ENCODE measurements at places on chromosomes 5 and 9. TPM values are rescaled to one million over a fixed set of nuclear protein-coding genes. Genes with fewer than 3 reads are reported as not detected.

The C9orf40 gene
- total RNA-seq, result 23.1 TPM

The KIF4B gene
- total RNA-seq, result not detected

The SPARC gene
- total RNA-seq, result not detected

The CENPK gene
- total RNA-seq, result 70.5 TPM

The SNAPC4 gene
- total RNA-seq, result 10.9 TPM

The C9 gene
- not detected for total RNA-seq

The CCDC180 gene
- 2.5 TPM for total RNA-seq

DNA sequence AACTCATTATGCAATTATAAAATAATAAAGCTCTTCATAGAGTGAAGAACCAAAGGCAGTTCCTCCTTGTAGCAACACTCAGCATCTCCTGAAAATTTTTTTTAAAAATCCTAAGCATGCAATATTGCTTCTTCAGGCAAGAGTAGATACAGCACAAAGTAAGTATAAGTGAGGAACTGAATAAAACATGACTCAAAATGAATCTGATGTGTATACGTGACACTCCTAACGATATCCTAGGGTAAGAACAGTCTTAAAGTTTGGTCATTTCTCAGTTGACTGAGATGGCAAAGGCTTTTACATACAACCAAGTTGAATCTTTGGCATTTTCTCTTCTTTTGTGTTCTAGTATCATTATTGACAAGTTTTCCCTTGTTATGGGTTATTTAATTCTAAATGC lies 41.1 kb upstream of the AOPEP start:
- H3K27me3 ChIP-seq, result peaks cover 12% of the 10 kb centered on the region
- H3K27ac ChIP-seq, result no peak overlapping the region
- H3K4me1 ChIP-seq, result peaks cover 7% of the 10 kb centered on the region
- H3K36me3 ChIP-seq, result no peaks in the 10 kb centered on the region
- DNase-seq, result no peak
- H3K4me3 ChIP-seq, result no peak overlapping the region

GRCh38 chr5:58201922-58202648 lies 257.8 kb downstream of the PLK2 start:
- H3K27ac ChIP-seq, result no peak overlapping the region
- peaks cover 6% of the 10 kb centered on the region for H3K27me3 ChIP-seq
- H3K4me3 ChIP-seq, result no peak overlapping the region
- no peaks in the 10 kb centered on the region for H3K4me1 ChIP-seq
- H3K36me3 ChIP-seq, result no peaks in the 10 kb centered on the region
- DNase-seq, result no peak

DNA sequence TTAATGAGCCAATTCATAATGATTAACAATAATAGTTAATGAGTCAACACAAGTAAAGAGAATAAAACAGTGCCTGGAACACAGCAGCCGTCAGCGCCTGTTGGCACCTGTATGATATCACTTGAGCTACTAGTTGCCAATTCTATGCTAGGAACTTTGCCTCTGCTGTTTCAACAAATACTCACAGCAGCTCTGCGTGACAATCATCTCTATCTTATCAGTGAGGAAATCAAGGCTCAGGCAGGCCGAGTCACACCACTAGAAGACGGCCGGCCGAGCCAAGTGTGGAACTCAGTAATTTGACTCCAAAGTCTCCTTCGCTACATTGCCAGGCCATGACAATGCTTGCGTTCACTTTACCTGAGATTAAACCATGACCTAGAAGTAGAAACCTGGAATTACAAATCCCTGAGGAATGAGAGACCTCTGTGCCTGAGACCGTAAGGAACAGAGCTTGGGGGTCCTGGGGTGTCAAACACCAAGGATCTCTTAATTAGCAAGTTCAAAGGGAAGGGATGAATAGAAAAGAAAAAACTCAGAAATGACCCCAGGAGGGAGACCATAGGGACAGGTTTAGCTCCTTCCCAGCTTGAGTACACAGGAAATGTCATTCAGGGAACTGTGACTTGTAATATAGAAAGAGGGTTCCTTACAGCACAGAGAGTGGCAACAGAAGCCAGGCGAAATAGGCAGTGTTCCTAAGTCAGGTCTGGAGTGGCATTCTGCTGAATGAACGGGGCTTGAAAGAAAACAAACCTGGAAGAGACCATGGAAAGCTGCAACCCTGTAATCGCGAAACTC lies 109.1 kb downstream of the SUSD1 start:
- no peak overlapping the region for H3K4me3 ChIP-seq
- peaks cover 2% of the 10 kb centered on the region for H3K36me3 ChIP-seq
- peaks cover 11% of the 10 kb centered on the region for H3K4me1 ChIP-seq
- no peaks in the 10 kb centered on the region for H3K27me3 ChIP-seq
- H3K27ac ChIP-seq, result no peak overlapping the region
- no peak for DNase-seq

DNA sequence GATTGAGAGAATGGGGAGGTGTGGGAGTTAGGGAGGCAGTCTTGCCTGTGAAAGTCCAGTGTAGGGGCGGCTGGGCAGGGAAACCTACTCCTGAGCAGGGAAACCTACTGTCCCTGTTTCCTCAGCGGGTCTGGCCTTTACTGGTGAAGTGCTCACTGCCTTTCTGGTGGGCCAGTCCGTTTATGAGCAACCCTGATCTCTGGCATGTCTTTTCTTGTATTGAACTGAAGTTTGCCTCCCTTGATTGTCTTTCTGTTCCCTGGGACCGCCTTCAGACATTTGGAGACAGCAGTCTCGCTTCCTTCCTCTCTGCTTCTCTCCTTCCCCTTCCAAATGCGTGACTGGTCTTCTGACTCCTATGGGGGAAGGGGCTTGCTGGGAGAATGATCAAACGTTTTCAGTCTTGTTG lies 2.9 kb downstream of the SNX18 start:
- H3K27me3 ChIP-seq, result peaks cover 14% of the 10 kb centered on the region
- H3K36me3 ChIP-seq, result no peaks in the 10 kb centered on the region
- no peak overlapping the region for H3K27ac ChIP-seq
- DNase-seq, result no peak
- H3K4me1 ChIP-seq, result peaks cover 68% of the 10 kb centered on the region
- peak overlapping the region; percentile 89 for H3K4me3 ChIP-seq

- peaks cover 2% of the 10 kb centered on the region for H3K36me3 ChIP-seq
- no peak for DNase-seq
- peaks cover 20% of the 10 kb centered on the region for H3K27me3 ChIP-seq
Measured at GRCh38 chr9:96858670-96859069, 4.4 kb upstream of the ZNF782 start.

- no peaks in the 10 kb centered on the region for H3K27me3 ChIP-seq
Measured at GRCh38 chr9:95907794-95908193, 32.3 kb downstream of the ERCC6L2 start.

GRCh38 chr5:178667688-178668087 lies 40.8 kb upstream of the CLK4 start:
- peaks cover 5% of the 10 kb centered on the region for H3K4me1 ChIP-seq
- H3K4me3 ChIP-seq, result no peak overlapping the region

DNA sequence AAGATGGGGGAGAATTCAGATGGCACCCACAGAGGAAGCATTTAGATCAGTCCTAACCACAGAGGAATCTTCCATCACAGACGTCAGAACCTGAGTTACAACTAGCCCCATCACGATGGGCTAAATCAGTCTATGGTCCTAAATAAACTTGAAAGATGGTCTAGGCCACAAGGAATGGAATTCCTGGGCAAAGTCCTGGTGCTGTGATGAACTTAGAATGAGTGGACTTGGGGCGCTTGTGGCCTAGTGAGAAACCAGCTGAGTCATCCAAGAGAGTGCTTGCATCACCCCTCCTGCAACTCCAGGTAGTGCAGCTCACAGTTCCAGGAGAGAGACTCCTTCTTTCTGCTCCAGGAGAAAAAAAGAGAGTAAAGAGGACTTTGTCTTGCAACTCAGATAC lies 722.9 kb upstream of the RGMB start:
- no peaks in the 10 kb centered on the region for H3K27me3 ChIP-seq
- DNase-seq, result no peak
- no peaks in the 10 kb centered on the region for H3K4me1 ChIP-seq
- H3K4me3 ChIP-seq, result no peak overlapping the region
- no peak overlapping the region for H3K27ac ChIP-seq

GRCh38 chr9:138112090-138112748 lies 234.6 kb downstream of the CACNA1B start:
- DNase-seq, result no peak
- no peak overlapping the region for H3K27ac ChIP-seq
- H3K4me3 ChIP-seq, result no peak overlapping the region
- no peaks in the 10 kb centered on the region for H3K4me1 ChIP-seq

DNA sequence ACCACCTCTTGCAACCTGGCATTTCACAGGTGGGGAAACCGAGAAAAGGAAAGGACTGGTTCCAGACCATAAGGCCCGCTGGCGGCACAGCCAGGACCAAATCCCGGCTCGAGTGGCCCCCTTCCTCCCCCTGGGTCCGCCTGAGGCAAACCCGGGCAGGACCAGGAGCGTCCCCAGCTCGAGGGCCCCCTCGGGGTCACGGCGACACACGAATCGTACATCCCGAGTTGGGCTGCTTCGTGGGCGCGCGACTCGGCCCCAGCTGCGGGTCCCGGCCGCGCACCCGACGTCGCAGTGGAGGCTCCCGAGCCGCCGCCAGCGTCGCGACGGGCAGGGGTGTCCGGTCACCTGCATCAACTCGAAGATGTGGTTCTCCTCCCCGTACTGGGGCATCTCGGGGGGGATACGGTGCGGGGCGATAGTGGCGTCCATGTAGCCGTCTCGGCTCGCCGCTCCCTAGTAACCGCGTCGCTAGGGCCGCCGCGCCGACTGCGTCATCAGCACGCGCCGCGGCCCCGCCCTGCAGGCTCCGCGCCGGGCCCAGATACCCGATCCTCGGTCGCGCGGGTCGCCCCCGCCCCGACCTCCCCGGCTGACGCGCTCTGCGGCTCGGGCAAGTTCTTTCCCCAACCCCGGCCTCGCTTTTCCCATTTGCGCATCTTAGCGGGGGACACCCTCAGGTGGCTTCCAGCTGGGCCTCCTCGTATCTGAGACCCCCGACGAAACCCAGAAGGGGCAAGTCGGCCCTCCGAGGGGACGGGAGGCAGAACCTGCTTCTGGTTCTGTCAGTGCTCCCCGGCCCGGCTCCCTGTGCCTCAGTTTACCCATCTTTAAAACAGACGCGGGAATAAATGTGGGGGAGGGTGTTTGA lies at the start of gene AK8:
TSS of gene AK8 (minus strand) at position 461 of the 871 bp plus-strand sequence. CDS start at position 432, 29 bp downstream.
- no peaks in the 10 kb centered on the region for H3K36me3 ChIP-seq
- H3K27me3 ChIP-seq, result peaks cover 6% of the 10 kb centered on the region
- H3K27ac ChIP-seq, result peak within 1 kb of the TSS; percentile 79
- peak within 1 kb of the TSS; percentile 81 for H3K4me3 ChIP-seq
- H3K4me1 ChIP-seq, result peaks cover 36% of the 10 kb centered on the region

- H3K27me3 ChIP-seq, result peaks cover 20% of the 10 kb centered on the region
- DNase-seq, result no peak
- no peaks in the 10 kb centered on the region for H3K36me3 ChIP-seq
- H3K27ac ChIP-seq, result no peak overlapping the region
Measured at GRCh38 chr5:71903808-71904207, 184.7 kb downstream of the CARTPT start.

DNA sequence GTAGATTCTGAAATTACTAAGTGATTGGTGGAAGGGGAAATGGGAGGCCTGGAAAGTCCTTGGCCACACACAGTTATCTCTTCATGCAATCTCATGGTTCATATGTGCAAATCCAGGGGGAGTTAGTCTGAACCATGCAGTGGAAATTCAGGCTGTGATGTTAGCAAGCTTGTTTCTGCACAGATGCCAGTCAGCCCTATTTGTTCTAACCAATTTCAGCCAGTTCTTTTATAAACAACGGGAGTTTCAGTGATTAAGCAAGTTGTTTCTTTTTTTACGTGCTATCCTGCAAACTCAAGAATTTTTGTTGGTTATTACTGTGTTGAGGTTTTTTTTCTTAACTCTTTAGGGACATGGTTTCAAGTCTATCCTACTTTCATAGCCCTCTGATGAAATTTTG lies 298.0 kb downstream of the FER start:
- no peaks in the 10 kb centered on the region for H3K36me3 ChIP-seq
- no peak overlapping the region for H3K4me3 ChIP-seq
- no peaks in the 10 kb centered on the region for H3K27me3 ChIP-seq
- DNase-seq, result no peak
- no peaks in the 10 kb centered on the region for H3K4me1 ChIP-seq
- H3K27ac ChIP-seq, result no peak overlapping the region

DNA sequence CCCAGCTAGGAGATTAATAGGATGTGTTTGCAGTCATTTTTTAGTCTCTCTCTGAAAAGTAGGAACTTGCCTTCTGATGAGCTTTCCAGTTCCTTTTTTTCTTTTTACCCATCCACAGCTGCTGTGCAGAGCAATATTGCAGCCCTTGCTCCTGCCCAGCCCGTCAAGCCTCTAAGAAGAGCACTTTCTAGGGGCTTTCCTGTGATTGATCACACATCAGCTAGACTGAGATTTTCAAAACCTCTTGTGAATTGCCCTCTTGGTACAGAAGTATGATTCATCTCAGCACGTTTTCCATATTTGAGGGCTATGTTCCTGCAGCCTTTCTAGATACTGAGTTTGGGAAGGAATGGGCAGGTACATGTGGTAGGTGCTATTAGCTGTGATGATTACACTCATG lies 93.9 kb downstream of the GALNT10 start:
- no peaks in the 10 kb centered on the region for H3K27me3 ChIP-seq
- no peaks in the 10 kb centered on the region for H3K36me3 ChIP-seq
- no peak overlapping the region for H3K4me3 ChIP-seq

DNA sequence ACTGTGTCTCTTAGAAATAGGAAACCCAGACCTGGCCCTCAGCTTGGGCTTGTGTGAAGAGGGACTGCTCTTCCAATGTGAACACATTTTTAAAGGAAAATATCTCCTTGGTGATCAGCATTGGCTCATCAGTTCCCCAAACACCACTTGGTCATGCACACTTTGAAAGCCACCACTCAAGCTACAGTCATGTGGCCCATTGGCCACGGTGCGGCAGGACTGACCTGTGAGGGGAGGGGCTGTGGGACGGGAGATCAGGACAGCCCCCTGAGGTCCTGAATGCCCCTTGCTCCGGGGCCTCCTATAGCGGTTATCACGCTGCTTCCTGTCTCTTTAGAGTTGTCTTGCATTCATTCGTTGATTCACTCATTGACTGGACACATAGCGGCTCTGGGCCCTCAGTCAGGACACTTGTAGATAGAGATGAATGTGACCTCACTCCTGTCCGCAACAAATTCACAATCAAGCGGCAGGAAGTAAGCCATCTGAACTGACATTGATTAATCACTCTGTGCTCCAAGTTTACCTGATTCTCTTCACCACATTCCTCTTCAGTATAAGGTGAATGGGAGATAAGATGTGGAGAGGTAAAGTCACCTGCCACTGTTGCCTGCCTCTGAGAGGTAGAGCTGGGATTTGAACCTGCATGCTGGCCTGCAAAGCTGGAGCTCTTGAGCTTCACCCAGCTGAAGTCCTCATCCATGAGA lies 73.1 kb downstream of the COL15A1 start:
- H3K4me1 ChIP-seq, result peaks cover 15% of the 10 kb centered on the region
- no peaks in the 10 kb centered on the region for H3K27me3 ChIP-seq
- no peak for DNase-seq
- no peak overlapping the region for H3K4me3 ChIP-seq
- H3K27ac ChIP-seq, result no peak overlapping the region
